Ovary (tissue), 10 donors: ENCODE measurements at places on chromosomes 6 and 20. TPM values are rescaled to one million over a fixed set of nuclear protein-coding genes. Genes with fewer than 3 reads are reported as not detected.

The LAMP5 gene
- total RNA-seq, result 0.91 TPM

The BPI gene
- 0.45 TPM for total RNA-seq

The SEL1L2 gene
- total RNA-seq, result 0.73 TPM

The CLPSL2 gene
- total RNA-seq, result not detected

The ABHD16B gene
- not detected for total RNA-seq

The HIVEP2 gene
- 42.5 TPM for total RNA-seq

The IMPG1 gene
- not detected for total RNA-seq

The ZKSCAN4 gene
- 4.7 TPM for total RNA-seq

The MRPS10 gene
- total RNA-seq, result 16.1 TPM

The RBPJL gene
- total RNA-seq, result 0.36 TPM

The CAPN11 gene
- total RNA-seq, result not detected

DNA sequence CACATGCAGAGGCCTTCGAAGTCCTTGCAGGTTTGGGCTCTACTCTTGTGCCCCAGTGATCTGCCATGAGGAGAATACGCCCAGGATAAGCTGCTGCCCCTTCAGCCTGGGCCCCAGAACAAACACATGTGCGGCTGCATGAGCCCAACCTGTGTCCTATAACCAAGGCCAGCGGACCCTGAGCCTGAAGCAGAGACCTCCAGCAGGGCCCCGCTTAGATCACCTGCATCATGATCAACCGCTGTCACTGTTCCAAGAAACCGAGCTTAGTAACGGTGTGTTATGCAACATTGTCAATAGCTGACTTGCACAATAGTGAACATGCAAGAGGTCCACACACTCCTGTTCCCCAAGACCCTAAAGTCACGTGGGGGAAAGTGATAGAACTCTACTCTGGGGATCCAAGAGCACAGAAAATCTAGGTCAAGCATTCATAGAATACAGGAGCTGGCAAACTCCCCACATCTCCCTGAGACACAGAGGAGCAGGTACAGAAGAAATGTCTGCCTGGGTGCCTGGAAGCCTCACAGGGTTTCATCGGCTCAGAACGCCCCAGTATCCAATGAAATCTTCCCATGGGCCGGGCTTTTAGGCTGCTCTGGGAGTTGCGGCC, 136.2 kb downstream of the BMP7 start:
- H3K27me3 ChIP-seq, result no peaks in the 10 kb centered on the region
- no peaks in the 10 kb centered on the region for H3K4me1 ChIP-seq
- no peak overlapping the region for H3K4me3 ChIP-seq
- DNase-seq, result no peak
- H3K27ac ChIP-seq, result no peak overlapping the region

GRCh38 chr20:49306903-49307620, 29.2 kb upstream of the ZNFX1 start:
- DNase-seq, result no peak
- H3K27me3 ChIP-seq, result no peaks in the 10 kb centered on the region
- H3K27ac ChIP-seq, result no peak overlapping the region
- no peaks in the 10 kb centered on the region for H3K4me1 ChIP-seq
- no peaks in the 10 kb centered on the region for H3K36me3 ChIP-seq

DNA sequence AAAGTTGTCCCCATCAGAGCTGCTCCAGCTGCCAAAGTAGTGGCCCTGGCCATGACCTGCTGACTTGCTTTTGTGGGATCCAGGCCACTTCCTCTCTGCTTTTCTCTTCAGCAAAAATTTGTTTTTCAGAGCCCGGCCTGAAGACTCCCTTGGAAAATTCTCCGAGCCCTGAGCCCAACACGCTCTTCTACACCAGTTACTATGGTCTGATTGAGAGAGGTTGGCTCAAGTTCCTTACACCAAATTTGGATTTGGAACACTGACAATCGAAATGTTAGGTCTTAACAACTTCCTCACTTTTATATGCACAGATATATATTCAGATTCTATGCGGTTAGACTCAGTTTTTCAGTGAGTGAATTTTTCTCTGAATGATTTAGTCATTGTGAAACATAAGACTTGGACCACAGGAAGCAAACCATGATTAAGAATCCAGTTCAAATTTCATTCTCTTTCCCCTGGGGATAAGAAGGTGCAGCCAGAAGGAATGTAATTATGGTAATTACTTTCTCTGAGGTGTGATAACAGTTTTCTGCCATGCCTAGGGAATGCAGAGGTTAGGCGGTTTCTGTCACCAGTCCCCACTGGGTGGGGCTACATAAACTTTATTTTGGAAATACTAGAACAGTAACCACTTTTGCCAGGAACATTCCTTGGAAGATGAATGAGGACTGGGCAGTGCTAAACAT, 365.2 kb downstream of the SYNE1 start:
- peak overlapping the region; percentile 60 for H3K27ac ChIP-seq
- no peak overlapping the region for H3K4me3 ChIP-seq
- peak; percentile 73 for DNase-seq

- peaks cover 2% of the 10 kb centered on the region for H3K4me1 ChIP-seq
- H3K27ac ChIP-seq, result no peak overlapping the region
- H3K27me3 ChIP-seq, result no peaks in the 10 kb centered on the region
- H3K4me3 ChIP-seq, result no peak overlapping the region
- DNase-seq, result no peak
Measured at GRCh38 chr20:41064377-41064776, 35.8 kb downstream of the TOP1 start.

- no peaks in the 10 kb centered on the region for H3K4me1 ChIP-seq
- no peak overlapping the region for H3K27ac ChIP-seq
- DNase-seq, result no peak
- no peak overlapping the region for H3K4me3 ChIP-seq
Measured at GRCh38 chr20:1918491-1919165, 23.4 kb downstream of the SIRPA start.

DNA sequence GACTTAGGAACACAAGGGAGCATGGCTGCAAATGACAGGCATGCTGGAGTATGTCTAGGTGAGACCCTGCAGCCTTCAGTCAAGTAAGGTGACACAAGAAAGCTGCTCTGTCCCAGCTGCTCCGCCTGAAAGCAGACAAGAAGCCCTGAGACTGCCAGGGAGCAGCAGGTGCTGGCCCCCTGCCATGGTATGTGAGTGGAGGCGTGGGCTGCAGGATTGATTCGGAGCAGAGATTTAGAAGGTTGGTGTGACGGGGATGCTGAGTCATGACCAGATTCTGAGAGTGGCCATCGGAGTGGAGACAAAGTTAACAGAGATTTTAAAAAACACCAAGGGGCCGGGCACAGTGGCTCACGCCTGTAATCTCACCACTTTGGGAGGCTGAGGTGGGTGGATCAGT, 17.8 kb downstream of the LRP11 start:
- no peaks in the 10 kb centered on the region for H3K36me3 ChIP-seq
- no peak overlapping the region for H3K4me3 ChIP-seq
- no peak for DNase-seq
- H3K27me3 ChIP-seq, result no peaks in the 10 kb centered on the region
- no peak overlapping the region for H3K27ac ChIP-seq

DNA sequence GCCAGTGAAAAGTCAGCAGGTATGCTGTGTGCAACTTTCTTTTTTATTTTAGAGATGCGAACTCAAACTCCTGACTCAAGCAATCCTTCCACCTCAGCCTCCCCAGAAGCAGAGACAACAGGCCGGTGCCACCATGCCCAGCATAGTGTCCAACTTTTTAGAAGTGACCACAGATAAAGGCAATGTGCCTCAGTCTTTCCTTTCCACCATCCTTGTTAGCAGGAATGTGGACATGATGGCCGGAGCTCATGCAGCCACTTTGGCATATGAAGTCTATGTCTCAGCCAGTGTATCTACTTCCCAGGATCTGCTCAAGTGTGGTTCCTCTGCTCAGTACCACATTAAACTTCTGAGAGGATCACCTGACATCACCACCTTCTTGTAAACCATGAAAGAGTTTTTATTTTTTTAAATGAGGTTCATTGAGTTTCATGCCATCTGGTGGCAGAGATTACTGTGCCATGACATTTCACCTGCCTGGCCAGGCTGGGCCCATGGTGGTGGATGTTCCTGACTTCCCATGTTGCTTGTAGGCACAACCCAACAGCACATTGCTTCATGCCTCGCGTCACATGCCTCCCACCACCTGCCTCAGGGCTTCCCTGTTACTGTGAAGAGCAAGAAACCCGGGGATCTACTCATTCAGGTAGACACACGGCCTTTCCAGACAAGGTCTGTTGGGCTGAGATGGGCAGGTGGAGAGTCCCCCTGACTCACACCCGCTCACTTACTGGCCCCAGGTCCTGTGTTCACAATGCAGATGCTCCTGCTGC, 216.5 kb downstream of the LY86 start:
- peaks cover 1% of the 10 kb centered on the region for H3K4me1 ChIP-seq
- no peaks in the 10 kb centered on the region for H3K27me3 ChIP-seq
- H3K36me3 ChIP-seq, result no peaks in the 10 kb centered on the region
- DNase-seq, result no peak
- no peak overlapping the region for H3K27ac ChIP-seq
- no peak overlapping the region for H3K4me3 ChIP-seq

DNA sequence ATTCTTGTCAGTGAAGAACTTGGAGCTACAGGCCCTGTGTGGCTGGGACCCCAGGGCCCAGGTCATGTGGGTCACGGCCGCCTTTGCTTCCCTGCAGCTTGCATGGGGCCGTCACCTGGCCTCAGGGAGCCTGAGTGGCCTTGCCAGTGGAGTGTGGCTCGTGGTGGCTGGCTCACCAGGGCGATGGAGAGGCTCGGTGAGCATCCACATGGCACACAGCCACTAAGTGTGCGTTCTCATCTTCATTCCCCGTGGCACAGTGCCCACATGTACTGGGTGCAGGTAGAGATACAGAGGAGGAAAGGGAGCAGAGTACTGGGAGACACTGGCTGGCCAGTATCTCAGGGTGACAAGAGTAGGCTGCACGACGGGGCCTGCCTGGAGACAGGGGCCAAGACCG, 21.5 kb downstream of the MANBAL start:
- H3K27me3 ChIP-seq, result no peaks in the 10 kb centered on the region
- H3K4me3 ChIP-seq, result no peak overlapping the region
- peak overlapping the region; percentile 76 for H3K27ac ChIP-seq
- DNase-seq, result no peak
- H3K4me1 ChIP-seq, result peaks cover 51% of the 10 kb centered on the region

DNA sequence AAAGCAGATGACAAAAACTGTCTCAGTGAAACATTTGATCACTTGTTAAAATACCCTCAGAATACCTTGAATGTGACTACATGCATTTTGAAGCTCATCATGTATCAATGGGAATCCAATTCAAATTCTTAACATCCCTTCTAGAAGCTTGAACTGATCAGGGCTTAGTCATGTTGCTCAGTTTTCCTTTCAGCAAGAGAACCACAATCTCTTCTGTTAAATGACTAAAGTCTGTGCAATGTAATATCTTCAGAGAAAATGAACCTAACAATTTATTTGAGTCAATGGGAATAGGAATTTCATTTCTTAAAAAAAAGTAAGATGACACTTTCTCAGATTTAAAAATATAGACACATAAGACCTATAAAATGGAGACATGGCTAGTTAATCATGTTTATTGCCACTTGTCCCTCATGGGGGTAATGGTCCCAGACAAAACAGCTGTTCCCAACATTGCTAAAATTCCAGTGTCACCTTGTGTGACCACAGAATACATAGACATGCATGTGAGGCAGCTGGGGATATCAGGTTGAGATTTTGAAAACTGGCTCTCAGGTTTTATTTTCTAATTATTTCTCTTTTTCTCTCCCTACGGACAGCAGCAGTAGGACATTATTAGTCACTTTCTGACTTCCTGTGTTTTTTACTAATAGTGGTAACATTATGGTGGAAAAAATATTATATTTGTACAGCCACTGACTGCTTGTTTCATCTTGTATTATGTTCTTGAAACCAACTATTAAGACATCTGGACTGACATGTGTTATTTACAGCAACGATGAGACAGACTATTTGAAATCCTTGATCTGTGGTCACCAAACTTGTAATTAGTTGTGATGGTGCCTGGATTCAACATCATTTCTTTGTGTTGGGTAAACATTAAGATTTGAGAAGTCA, 192.5 kb downstream of the COL9A1 start:
- H3K27ac ChIP-seq, result no peak overlapping the region
- no peaks in the 10 kb centered on the region for H3K36me3 ChIP-seq
- H3K4me1 ChIP-seq, result no peaks in the 10 kb centered on the region
- H3K27me3 ChIP-seq, result no peaks in the 10 kb centered on the region
- DNase-seq, result no peak

GRCh38 chr6:122749451-122750050, 30.0 kb upstream of the FABP7 start:
- no peak overlapping the region for H3K27ac ChIP-seq
- no peak overlapping the region for H3K4me3 ChIP-seq
- H3K27me3 ChIP-seq, result no peaks in the 10 kb centered on the region

DNA sequence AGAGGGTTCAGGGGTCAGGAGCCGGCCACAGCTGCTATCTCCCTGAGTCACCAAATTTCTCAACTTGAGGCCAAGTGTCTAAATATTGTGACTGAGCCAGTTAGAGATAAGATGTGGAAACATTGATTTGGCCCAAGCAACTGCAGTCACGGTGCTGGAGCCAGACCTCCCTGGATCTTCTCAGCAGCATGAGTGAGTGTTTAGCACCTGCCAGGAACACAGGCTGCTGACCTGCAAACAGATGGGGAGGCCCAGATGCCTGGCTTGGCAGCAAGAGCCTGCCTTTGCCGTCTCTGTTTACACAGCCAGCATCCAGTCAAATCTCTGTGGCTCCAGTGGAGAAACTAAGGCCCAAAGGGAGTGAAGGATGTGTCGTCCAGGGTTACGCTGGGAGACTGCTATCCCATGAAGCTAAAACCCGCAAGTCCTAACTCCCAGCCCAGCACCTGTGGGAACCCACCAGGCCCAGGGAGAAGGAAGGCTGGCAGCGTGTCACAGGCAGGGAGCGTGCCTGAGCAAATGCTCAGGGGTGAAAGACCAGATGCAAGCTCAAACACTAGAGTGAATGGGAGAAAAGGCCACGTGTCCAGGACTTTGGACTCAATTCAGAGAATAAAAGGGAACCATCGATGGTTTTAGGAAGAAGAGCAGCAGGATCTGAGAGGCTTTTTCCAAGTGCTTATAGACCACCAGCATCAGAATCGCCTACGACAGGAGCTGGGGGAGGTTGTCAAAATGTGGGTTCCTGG, 15.9 kb upstream of the PTGIS start:
- peaks cover 35% of the 10 kb centered on the region for H3K4me1 ChIP-seq
- no peaks in the 10 kb centered on the region for H3K27me3 ChIP-seq
- DNase-seq, result peak; percentile 75
- H3K4me3 ChIP-seq, result no peak overlapping the region

DNA sequence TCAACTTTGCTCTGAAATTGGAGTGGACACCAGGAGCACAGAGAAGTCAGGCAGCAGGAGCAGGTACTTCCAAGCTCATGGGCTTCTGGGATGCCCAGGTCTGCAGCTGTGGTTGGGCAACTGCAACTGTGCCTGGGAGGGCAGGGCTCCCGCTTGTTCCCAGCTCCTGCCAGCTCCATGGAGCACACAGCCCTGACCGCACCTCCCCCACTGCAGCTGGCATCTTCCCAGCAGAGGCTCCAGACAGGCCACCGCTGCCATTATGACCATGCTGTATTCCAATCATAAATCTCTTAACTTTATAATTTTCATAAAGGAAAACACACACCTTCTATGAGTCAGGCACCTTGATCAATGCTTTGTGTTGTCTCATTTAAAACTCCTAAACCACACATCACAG, 36.9 kb downstream of the STK38 start:
- no peaks in the 10 kb centered on the region for H3K4me1 ChIP-seq
- H3K27ac ChIP-seq, result no peak overlapping the region
- no peaks in the 10 kb centered on the region for H3K27me3 ChIP-seq
- no peaks in the 10 kb centered on the region for H3K36me3 ChIP-seq
- no peak overlapping the region for H3K4me3 ChIP-seq
